ENCODE measurements at places on chromosomes 1 and 21. TPM values are rescaled to one million over a fixed set of nuclear protein-coding genes. Genes with fewer than 3 reads are reported as not detected.

GRCh38 chr21:31473685-31474345 lies 129.8 kb upstream of the TIAM1 start:
- no peak for DNase-seq

DNA sequence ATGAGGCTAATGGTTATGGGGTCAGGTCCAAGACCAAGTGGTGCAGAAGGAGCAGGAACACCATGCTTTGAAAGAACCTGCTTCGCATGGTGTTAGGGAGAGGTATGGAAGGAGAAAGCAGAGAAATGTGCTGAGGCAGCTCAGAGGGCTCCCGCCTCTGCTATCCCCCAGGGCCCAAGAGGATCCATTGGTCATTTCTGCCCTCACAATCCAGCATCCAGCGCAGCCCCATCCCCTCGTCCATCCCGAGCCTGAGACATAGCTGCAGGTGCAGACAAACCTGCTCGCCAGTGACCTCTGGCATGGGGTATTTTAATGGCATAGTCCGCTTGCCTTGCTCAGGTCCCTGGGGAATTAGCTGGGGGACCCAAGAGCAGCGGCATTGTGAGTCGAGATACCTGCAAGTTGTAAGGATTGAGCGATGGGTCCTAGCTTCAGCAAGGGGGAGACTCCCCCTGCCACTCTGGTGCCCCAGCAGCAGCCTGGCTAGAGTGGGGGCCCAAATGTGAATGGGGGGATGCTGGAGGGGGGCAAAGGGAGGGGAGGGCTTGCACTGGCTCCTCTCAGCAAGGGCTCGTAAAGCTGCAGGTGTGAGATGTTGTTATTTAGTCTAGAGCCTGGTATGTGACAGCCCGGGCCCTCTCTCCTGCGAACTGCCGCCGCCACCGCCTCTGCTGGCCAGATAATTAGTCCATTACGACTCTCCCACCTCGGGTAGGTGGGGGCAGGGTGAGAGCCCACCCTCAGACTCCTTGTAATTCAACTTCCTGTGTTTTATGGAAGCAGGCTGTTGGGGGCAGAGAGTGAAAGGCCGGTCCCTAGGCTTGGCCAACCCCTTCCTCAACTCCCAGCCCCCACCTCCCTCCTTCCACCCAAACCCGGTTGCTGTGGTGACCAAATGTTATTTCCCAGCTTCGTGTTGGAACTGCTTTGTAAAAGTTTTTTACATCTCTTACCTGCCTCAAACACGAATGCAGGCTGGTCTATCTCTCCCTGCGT lies 118.8 kb downstream of the RNF220 start:
- DNase-seq = no peak

GRCh38 chr1:229952670-229953520 lies 114.1 kb upstream of the GALNT2 start:
- no peak for DNase-seq

DNA sequence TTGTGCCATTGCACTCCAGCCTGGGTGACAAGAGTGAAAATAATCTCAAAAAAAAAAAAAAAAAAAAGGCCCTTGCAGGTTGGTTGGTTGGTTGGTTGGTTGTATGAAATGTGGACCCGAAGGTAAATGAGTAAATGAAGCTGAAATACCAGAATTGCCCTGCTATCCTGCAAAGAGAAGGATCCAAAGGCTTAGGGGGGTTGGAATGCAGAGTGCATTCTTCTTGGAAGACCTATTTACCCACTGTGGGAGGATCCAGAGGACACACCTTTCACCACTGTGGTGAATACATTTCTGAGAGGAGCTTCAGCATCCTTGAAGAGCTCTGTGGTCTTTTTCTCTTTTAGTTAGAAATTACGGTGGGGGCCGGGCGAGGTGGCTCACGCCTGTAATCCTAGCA lies 28.7 kb upstream of the EIF4G3 start:
- DNase-seq = no peak

GRCh38 chr1:84887261-84887934 lies 5.6 kb downstream of the LPAR3 start:
- DNase-seq = no peak

DNA sequence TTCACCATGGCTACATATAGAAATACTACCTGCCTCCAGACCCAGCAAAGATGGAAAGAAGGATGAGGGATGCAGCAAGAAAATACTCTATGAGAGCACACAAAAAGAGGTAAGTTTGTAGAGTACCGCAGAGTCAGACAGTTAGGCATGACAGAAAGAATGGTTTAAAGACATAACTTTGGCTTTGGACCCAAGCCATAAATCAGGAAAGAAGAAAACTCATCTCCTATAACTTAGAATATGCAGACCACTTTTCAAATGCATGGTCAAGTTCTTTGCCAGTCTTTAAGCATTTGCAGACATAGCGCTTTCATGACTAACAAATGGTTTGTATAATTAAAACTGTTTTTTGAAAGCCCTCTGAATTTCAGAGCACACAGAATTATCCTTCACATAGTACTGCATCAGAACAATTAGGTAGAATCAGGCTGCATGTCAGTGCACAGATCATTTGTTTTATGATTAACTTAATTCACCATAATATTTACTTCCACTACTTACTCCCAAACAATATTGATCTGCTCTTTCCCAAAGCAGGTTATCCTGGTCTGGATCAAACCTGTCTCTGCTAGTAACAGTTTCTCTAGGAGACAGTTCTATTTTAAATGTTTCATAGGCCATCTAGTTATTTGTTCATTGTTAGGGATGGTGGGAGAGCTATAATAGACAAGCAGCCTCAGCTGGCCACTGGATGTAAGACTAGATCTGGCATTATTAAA lies 280.7 kb upstream of the NR5A2 start:
- no peak for DNase-seq

TNFRSF4 gene
- 2.0 TPM for total RNA-seq

ZBED6 gene
- total RNA-seq = 34.3 TPM

MANEAL gene
- total RNA-seq = 10.2 TPM

LHX8 gene
- total RNA-seq = 0.21 TPM

Data from ureter (tissue), 1 donor.